ENCODE measurements at places on chromosomes 13 and 19. TPM values are rescaled to one million over a fixed set of nuclear protein-coding genes. Genes with fewer than 3 reads are reported as not detected.

DNA sequence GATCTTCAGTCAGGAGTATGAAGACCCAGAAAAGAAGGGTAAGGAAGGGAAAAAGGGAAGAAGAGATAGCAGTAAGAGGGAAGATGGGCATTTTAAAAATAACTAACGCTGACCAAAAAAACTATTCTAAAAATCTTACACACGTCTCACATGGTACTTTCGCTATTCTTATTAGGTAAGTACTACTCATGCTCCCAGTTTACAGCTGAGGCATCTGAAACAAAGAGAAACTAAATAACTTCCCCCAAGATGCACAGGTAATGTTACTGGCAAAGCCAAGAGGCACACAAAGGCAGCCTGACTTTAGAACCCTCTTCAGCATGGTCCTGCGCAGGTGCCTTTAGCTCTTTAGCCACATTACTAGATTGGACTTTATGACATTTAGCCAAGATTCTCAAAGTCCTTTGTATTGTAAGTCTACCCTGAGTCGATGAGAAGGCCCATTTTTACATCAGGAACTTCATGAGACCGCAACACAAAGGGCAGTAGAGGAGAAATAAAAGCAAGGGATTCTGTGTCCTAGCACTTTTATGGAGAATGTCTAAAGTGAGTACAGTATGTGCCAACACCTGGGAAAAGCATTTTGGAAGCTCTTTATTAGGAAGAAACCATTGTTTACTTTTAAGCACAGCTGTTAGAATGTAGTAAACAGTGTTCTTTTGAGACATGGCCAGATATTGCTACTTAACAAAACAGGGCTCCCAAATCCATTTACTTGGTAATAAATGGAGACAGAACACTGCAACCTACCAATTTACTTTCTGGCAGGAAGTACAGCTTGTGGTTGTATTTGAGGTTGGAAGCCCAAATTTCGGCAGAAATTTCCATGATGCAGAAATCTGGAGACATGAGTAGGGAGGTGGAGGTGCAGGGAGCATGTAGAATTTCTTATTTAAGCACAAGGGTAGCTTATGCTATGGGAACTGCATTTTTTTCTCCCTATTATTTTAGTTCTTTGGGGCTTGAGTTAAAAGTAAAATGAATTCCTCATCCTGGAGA is 250.7 kb downstream of the KCTD12 start:
- DNase-seq, result no peak

DNA sequence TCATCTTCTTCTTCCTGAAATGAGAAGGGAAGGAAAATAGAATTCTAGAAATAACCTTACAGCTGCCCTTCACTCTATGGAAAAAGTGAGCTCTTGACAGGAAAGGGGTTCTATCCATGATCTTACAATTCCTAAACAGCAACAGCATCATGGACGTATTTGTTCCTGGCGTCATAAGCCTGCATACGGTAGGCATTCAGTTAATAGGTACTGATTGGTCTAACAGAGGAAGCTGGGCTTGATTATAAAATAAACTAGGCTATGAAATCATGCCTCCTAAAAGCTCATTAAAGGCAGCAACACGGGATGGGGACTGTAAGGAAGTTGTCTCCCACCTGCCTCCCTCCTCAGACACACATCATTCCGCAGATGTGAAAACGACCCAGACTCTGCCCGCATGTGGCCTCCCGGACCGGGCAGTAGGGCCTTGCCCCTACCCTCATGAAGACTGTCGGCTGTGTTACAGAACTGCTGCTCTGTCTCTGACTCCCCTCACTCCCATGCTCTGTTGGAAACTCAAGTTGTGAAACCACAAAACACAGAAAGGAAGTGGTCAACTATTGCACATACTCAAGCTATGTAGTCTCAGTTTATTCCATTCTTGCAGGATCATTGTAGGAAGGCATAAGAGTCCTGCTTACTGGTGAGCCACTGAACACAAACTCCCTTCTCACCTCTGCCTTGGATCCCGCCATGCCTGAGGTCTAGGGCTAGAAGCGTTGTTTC is 129.8 kb downstream of the DLEU7 start:
- DNase-seq, result no peak

DNA sequence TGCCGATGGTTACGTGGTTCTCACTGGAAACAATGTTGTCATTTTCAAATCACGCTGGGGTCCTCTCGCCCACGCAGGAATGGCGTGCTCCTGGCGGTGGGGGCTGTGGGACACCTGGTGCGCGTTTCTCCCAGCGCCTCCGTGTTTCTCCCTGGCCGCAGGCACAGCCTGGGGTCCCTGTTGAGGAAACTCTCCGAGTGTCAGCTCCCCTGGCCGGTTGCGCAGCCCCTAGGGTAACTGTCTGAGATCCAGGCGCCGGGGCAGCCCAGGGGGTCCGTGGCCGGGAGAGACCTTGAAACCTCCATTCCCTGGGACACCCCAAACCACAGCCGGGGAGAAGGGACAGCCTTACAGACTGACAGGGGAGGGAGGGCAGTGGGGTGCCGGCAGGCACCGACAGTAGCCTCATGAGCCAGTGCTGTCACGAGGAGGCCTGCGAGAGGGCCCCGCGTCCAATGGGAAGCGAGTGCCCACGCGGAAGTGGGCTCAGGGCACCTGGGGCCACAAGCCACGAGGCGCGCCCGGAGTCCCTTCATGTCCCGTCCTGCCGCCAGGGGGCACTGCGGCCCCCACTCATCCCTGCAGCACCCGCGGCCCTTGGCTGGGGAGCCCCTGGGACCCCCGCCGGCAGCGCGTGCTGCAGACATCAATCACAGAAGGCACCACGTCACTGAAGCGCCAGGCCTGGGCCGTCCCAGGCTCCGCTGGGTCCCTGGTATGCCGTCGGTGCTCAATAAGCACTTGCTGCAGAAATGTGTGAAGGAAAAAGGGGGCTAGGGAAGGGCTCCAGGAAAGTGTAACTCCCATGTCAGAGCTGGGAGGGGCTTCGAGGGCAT is 9.5 kb downstream of the ADAMTSL5 start:
- peak; percentile 38 for DNase-seq

DNA sequence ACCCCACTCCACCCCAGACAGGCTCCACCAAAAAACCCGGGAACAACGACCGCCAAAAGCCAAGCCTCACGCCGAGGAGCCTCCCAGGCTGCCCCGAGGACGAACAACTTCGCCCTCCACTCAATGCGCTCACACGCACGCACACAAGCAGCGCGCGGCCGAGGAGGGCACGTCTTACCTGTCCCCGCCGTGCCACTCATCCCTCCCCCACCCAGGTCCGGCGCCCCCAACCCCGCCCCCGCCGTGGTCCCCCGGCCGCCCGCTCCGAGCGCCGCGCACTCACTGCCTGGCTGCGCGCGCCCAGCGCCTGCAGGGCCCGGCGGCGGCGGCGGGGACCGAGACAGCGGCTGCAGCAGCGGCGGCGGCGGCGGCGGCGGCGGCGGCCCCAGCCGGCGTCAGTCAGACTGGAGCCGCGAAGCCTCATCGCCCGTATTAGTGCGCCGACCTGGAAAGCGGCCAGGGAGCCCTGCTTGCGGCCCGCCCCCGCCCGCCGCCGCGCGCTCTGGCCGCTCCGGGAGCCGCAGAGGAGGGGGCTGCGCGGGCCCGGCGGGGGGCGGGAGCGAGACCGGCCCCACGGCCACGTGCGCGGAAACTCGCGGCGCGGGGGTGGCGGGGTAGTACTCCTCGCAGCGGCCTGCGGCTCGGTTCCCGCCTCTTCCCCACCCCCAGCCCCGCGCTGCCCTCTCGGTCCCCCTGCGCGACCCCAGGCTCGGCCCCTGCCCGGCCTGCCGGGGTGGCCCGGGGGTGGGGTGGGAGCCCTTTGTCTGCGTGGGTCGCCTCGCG is at the start of gene SMAD9:
SMAD9 (minus strand) TSS at position 406 of the 783 bp plus-strand sequence. CDS start 40,549 bp downstream, outside the sequence.
- peak; percentile 87 for DNase-seq

- no peak for DNase-seq
These were observed 6.1 kb upstream of the GGACT start for GRCh38 chr13:100594731-100595130.

- no peak for DNase-seq
These were observed 68.7 kb downstream of the ZNF726 start for GRCh38 chr19:23983406-23983805.

DNA sequence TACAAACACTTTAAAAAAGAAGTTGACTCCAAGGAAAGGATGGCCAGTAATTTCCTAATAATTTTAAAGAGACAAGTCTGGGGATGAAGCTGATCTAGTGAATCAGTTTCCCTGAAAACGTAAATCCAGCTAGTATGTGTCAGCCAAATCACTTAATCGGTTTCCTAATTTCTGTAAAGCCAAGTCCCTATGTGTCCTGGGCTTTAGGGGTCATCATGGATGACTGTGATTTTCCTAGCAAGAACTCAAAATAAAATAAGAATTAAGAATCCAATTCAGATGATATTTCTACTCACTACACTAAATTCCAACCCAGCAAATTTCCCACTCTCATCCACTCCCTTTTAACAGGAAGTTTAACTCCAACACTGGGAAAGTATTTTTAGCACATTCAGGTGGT is 35.9 kb downstream of the ELF1 start:
- no peak for DNase-seq

- no peak for DNase-seq
These were observed 124.1 kb downstream of the CRYL1 start for GRCh38 chr13:20401531-20401930.

- DNase-seq, result peak; percentile 80
These were observed 69.8 kb downstream of the SIAH3 start for GRCh38 chr13:45781553-45782326.

DNA sequence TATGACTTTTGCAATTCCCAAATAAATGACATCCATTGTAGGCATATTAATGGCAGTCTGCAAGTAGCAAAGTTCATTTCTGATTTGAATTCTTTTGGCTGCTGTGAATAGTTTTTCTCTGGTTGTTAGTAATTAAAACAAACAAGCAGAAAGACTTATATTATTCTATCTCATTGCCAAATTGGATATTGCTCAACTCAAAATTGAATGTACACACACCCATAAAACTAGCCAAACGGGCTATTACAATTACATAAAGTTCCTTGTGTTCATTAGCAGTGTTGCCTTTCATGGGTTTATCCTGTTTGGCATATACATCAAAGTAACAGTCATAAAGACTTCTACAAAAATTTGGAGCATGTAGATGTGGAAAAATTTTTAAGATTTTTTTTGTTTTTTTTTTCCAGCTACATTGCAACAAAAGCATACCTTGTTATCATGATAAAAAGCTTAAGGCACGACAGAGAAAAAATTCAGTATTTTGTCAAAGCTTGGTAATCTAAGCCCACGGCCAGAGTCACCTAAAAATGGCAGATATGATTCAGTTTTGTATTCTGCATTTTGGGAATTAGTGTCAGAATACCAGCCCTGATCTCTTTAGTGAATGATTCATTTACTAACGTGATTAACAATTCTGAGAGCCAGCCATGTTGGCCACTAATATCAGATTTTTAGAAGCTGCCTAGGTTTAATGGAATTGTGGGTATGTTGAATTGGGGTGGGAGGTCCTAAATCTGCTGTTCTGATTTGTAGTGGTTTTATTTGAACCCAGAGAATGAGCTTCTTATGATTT is 108.4 kb downstream of the KLF5 start:
- DNase-seq, result no peak

- no peak for DNase-seq
These were observed 801 bp downstream of the QTRT1 start for GRCh38 chr19:10701955-10702525.

GRCh38 chr19:12994701-12995595 is at the start of gene NFIX:
TSS of gene NFIX (plus strand) at chr19:12995475. CDS start at chr19:12995838, 363 bp downstream.
- DNase-seq, result peak; percentile 88

DNA sequence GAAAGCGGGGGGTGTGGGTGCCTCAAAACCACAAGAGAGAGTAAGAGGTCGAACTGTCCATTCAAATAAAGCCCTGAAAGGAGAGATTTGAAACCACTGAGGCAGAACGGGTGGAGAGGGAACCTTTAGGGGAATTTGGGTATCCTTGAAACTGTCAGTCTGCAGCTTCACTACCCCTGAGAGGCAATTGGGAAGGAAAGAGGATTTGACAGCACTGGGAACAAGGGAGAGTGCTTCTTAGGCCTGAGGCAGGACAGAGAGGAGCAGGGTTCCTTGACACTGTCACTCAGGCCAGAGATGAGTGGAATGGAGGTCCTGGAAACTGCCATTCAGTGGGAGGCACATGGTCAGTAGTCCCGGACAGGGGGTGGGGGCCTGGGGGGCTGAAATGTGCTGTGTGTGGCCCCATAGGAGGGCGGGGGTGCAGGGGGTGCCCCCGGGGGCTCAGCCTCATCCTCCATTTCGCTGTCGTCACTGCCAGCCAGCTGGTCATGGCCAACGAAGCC is 5.0 kb downstream of the GFY start:
- no peak for DNase-seq

DNA sequence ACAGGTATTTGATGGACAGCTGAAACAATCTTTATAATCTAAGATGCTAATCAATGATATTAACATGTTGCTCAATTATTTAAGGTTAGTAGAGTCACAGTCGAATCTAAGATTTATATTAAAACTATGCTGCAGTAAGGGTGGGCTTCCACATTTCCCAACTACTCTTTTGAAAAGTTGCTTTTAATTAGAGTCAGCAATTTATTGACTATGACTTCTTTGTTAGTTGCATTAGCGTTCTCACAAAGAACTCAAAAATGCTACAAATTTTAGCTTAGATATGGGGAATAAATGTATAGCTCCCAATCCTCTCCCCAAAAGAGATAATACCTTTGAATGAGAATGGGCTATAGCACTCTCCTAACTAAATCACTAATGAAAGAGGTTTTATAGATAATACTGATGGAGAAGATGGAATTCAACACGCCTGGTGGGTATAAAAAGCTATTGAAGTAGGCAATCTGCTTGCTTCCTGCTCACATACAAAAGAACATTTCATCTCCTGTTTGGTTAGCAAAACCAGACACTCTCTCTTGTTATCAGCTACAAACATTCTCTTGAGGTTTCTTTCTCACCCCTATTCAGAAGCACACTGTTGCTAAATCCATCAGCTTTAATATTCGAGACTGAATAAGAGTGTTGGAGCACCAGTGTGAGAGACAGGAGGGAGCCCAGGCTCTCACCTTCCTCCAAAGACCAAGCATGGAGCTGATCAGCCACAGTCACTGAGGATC is 2.4 kb upstream of the FLT1 start:
- no peak for DNase-seq

GRCh38 chr13:48707405-48707804 is 53.7 kb downstream of the CYSLTR2 start:
- DNase-seq, result no peak

DNA sequence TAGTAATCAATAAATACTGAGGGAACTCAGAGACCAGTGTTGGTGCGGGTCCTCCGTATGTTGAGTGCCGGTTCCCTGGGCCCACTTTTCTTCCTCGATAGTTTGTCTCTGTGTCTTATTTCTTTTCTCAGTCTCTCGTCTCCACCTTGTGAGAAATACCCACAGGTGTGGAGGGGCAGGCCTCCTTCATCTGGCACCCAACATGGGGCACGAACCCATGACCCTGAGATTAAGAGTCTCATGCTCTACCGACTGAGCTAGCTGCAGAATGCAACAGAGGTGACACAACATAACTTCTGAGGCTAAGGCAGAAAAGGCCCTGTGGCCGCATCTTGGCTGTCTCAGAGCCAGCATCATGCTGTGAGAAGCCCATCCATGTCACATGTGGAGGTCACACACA is 5.3 kb upstream of the ZNF613 start:
- DNase-seq, result no peak

- no peak for DNase-seq
These were observed 495.4 kb downstream of the LMO7 start for GRCh38 chr13:76131551-76131950.

ZNF20 gene
- total RNA-seq, result 7.5 TPM

ZNF71 gene
- 15.9 TPM for total RNA-seq

IGFL2 gene
- not detected for total RNA-seq

BST2 gene
- total RNA-seq, result 138 TPM

CGB5 gene
- total RNA-seq, result not detected

ZNF561 gene
- total RNA-seq, result 26.3 TPM

NBEA gene
- total RNA-seq, result 0.05 TPM

Data from MG63 (cell line).